ENCODE measurements at places on chromosomes 1 and 21.

DNA sequence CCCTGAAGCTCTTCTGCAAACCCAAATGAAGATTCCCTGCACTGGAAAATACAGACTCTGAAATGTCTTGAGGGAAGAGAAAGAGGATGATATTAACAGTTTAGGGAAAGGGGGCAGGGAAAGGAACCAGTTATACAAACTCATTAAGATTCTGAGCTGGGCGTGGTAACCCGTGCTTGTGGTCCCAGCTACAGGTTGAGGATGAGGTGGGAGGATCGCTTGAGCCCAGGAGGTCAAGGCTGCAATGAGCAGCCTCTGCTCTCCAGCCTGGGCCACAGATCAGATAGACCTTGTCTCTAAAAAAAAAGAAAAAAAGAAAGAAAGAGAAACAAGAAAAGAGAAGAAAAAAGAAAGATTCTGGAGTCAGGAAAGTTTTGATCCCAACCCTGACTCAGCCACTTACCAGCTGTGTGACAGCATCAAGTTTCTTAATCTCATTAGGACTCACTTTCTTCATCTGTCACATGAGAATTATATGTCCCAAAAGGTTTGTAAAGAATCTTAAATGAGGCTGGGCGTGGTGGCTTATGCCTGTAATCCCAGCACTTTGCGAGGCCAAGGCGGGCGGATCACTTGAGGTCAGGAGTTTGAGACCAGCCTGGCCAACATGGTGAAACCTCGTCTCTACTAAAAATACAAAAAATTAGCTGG lies 53.9 kb downstream of the OPTC start:
- DNase-seq = no peak

DNA sequence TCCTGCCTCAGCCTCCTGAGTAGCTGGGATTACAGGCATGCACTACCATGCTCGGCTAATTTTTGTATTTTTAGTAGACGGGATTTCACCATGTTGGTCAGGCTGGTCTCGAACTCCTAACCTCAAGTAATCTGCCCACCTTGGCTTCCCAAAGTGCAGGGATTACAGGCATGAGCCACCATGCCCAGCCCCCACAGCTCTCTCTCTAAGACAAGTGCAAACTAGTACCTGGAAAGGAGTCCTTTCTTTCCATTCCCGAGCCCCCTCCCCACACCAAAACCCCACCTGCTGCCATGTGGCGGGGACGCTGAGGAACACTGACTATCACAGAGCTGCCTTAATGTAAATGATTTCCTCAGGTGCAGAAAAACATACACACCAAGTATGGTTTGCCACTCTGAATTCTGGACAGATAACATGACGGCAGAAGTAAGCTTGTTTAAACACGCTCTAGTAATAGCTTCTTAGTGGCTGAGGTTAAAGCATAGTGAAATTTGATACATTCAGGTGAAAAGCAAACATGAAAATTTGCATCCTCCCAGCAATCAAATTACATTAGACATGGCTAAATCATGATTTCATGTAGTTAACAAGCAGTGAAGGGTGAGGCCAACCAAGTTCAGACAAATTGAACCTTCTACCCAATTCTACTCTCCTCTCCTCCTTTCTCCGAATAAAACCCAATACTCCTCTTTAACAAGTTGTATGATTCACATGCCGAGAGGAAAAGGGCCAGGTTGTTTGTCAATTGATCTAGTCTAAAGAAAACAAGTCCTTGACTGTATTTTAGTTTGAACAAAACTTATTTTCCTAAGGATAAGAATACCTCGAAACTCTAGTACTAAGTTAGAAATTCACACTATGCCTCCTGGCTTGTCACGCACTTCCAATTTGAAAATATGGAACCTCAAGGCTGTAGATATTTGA lies 19.8 kb downstream of the ERRFI1 start:
- peak; percentile 86 for DNase-seq

DNA sequence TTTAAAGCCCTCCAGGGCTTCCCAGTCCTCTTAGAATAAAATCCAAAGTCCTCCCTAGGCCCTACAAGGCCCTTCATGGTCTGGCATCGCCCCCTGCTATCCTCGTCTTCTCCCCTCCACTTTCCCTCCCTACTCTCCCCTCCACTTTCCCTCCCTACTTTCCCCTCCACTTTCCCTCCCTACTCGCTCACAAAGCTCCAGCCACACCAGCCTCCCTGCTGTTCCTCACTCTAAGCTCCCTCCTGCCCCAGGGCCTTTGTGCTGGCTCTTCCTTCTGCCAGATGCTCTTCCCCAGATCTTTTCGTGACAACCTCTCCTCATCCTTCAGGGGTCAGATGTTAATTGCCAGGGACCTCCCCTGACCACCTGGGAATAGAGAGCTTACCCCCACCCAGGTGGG lies 12.8 kb downstream of the ARHGEF19 start:
- no peak for DNase-seq

DNA sequence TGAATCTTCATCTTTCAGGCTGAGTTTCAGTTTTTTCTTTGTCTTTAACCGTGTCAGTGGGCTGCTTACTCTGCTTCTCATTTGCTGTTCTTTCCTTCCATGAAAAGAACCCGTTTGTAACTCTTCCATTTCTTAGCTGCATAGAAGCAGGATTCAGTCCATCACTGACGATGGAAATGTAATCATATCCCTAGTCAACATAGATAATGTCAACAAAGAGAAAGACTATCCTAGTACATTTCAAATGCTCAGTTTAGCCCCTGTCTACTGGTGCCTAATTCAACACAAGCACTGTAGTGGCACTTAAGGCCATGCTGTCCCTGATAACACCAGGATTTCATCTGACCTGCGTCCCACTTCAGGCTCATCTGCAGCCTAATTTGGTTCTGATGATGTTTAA lies 376 bp downstream of the GBP1 start:
- DNase-seq = no peak

GRCh38 chr21:39149882-39150281 lies 33.4 kb downstream of the PSMG1 start:
- no peak for DNase-seq

- DNase-seq = no peak
Measured at GRCh38 chr1:214492401-214493075, 58.9 kb downstream of the PTPN14 start.

DNA sequence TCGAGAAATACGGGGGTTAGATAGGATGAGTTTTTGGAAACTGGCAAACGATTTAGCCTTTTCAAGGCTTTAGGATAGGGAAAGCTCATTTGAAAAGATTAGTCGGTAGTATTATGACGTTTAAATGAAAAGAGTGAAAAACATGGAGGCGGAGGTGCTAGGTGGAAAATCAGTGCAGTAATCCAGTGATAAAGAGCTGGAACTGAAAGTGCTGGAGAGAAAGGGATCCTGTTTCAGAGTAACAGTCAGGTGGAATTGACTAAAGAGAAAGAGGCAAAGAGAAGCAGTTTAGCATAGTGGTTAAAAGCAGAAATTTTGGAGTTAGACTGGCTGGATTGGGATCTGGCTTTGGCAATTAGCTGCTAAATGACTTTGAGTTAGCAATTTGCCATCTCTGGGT lies 945 bp downstream of the WDR3 start:
- DNase-seq = no peak

DNA sequence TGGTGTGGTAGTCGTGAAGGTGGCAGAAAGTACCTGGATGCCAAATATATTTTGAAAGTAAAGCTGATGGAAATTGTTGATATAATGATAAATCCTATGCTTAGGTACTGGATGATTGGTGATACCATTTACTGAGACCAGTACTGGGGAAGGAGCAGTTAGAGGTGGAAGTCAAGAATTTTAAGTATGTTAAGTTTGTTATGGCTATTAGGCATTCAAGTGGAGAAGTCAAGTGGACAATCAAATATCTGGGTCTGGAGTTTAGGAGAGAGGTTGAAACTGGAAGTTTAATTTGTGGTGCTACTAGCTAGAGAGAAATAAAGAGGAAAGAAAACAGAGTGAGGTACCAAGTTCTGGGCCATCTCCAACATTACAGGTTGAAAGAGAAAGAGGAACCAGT lies 89.1 kb downstream of the ATF6 start:
- no peak for DNase-seq

DNA sequence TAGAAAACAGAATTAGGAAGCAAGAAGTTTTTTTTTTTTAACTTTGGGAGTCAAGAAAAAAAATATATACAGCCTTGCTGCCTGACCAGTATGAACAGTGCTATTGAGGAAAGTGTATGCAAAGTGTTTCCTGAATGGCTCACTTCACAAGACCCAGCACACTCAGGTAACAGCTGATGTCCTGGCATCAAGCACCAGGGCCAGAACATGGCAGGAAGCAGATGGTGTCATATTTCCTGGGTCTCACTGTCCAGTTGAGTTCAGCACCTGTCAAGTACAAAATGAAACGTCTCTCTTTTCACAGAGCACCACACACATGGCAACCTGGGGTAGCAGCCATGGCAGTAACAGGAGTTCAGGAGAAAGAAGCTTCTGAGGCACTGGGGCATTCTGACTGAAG lies 372.3 kb downstream of the TTLL7 start:
- no peak for DNase-seq

GRCh38 chr1:159775716-159776115 lies 5.0 kb upstream of the DUSP23 start:
- DNase-seq = no peak

GRCh38 chr1:87196110-87196827 lies 132.4 kb upstream of the LMO4 start:
- DNase-seq = no peak

DNA sequence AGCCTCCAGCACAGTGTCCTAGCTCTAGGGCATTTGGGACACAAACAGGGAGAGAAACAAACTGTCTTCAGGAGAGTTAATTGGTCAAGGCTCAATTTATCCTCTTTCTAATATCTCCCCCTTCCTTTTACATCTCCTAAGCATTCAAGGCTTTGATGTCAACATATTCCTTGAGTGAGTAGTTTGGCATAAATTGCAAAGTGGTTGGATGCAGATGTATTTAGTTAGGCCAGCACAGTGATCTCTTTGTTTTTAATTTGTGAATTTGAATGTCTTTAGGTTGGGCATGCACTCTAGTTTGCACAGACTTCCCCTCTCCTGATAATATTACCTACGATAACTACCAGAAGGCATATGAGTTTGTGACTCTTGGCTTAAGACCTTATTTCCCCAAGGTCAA lies 12.5 kb upstream of the OLFML2B start:
- no peak for DNase-seq

GRCh38 chr1:48177257-48177656 lies 45.3 kb upstream of the SLC5A9 start:
- no peak for DNase-seq

DNA sequence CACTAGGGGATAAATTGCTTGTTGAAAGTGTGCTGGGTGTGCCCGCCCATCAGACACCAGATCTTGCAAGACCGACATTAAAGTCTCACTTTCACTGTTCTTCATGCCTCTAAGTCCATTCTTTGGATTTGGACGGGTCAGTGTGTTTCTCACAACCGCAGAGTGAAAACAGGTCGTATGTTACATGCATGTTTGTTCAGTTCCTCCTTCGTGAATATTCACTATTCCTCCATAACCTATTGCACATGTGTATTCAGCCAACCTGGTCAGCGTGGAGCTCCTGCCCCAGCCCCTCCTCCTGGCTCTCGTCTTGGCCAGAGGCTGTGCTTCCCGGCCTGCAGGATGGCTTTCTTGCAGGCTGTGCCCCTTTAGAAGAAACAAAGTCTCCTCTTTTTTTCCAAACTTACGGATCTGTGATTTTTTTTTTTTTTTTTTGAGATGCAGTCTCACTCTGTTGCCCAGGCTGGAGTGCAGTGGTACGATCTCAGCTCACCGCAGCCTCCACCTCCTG lies 2.2 kb upstream of the KRTAP10-6 start:
- no peak for DNase-seq

- DNase-seq = no peak
Measured at GRCh38 chr1:183806675-183807074, 1.8 kb downstream of the RGL1 start.

GRCh38 chr1:203673550-203674411 lies 47.1 kb downstream of the ATP2B4 start:
- no peak for DNase-seq

GRCh38 chr1:182376936-182377574 lies 14.5 kb downstream of the GLUL start:
- no peak for DNase-seq

GRCh38 chr1:32754317-32755097 lies 51.9 kb upstream of the SYNC start:
- DNase-seq = no peak

Data from NCI-H2081 (cell line).